ENCODE measurements at places on chromosomes 11 and 22.

GRCh38 chr11:45959851-45960250, 37.4 kb downstream of the LARGE2 start:
- no peak for DNase-seq

- peak; percentile 73 for DNase-seq
These were observed 1.7 kb upstream of the RTN4RL2 start for GRCh38 chr11:57458410-57459163.

DNA sequence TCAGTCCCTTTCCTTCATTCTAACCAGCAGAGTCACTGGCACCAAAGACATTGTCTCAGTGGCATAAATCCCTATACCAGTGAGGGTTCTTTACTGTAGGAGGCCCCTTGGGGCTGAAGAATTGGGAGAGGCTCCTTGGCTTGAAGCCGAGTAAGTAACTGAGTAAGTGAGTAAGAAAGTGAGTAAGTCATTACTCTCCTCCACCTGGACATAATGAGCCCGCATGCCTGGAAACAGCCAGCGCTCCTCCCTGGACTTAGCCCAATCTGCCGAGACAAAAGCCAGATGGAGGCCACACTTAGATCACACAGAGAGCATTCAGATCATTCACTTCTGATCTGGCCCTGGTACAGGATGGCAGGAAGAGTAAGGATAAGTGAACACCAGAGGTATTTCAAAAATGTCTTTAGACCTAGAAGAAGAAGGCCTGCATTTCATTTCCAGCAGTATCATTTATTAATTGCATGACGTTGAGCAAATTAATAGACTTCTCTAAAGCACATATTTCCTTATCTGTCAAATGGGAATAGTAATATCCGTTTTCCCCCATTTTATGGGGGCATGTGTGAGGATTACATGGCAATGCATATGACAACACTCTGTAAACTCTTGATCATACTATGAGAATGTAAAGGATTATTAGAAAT, 8.2 kb upstream of the MICAL3 start:
- no peak for DNase-seq

DNA sequence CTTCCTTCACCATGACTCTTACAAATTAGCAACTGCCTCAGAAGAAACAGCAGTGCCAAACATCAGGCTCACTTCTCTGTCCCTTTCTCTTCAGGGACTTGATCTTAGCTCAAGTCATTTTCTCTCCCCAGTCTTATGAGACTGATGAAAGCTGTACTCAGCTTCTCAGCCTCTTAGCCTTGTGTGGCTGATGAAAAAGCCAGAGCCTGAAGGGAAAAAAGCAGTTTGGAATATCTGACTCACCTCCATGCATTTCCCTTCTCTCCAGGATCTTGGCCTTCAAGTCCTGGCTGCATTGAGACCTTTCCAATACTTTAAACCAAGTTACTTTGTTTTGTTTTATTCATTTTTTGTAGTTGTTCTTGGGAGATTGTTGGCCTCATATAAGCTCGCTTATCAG, 195.9 kb downstream of the SPON1 start:
- DNase-seq: no peak

DNA sequence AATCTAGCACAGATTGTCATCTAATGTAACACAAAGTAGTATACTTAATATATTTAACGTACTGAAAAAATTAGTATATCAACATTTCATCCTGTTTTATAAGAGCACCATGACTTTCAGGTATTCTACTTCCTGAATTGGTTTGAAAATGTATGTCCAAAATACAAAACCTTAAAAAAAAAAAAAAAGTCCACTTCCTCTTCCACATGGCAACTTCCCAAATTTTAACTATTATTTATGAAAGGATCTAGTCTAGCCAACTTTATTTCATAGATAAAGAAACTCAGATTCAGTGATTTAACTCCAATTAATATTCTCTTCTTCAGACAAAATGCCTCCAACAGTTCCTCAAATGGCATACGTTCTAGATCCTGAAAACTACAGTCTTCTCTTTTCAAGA, 44.0 kb downstream of the PIK3C2A start:
- DNase-seq: no peak

DNA sequence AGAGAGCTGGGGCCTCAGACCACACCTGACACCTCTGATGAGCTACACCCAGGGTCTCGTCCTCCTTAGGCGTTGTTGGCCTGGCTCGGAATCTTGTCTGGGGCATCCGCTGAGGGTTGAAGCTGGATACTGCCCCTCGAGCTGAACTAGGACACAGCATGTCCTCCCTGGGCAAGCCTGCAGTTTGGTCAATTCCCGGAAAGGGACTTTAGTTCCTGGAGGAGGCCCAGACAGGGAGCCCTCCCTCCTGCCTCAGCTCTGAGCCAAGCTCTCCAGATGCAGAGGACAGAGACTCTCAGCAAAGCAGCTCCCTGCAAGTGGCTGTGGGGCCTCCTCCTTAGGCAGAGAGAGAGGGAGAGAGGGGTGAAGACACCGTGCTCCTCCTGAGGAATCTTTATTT, 4.9 kb downstream of the APOL3 start:
- no peak for DNase-seq

GRCh38 chr22:29654420-29654819, 51.0 kb downstream of the NF2 start:
- no peak for DNase-seq

- DNase-seq: no peak
These were observed 10.0 kb upstream of the CCDC83 start for GRCh38 chr11:85845124-85845631.

DNA sequence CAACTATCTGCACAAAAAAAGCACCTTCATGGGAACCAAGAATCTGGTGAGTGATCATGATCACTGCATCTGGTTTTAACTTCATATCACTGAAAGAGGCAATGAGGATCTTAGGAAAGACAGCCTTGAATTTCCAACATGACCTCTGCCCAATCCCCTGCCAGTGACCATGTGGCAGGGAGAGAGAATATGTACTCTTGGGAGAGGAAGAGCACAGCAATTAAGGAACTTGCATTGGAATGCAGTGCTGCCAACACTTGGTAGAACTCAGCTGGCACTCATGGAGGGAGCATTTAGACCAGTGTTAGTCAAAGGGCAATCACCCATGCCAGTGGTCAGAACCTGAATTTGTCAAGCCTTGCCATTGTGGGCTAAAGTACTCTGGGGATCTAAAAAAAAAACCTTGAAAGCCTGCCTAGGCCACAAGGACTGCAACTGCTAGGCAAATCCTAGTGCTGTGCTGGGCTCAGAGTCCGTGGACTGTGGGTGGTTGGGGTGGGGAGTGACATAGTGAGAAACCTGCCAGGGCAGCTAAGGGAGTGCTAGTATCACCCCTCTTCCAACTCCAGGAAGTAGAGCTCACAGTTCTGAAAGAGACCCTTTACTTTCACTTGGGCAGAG, 23.1 kb downstream of the JRKL start:
- DNase-seq: no peak

DNA sequence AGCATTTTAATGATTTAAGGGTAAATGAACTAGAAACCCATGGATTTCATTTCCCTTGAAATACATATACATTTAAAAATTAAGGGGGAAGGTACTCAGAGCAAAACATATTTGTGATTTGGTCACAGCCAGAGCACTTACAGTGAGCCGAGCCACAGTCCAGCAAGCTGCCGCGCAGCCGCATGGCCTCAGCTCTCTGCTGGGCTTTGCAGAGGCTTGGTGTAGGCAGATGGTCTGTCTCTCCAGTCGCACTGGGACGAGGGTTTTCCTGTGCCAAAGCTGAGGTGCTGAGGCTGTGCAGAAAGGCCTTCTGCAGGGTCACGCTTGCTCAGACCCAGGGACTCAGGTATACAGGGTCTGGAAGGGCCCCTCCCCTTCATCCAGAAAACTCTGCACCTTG, 367.3 kb downstream of the OPCML start:
- no peak for DNase-seq

DNA sequence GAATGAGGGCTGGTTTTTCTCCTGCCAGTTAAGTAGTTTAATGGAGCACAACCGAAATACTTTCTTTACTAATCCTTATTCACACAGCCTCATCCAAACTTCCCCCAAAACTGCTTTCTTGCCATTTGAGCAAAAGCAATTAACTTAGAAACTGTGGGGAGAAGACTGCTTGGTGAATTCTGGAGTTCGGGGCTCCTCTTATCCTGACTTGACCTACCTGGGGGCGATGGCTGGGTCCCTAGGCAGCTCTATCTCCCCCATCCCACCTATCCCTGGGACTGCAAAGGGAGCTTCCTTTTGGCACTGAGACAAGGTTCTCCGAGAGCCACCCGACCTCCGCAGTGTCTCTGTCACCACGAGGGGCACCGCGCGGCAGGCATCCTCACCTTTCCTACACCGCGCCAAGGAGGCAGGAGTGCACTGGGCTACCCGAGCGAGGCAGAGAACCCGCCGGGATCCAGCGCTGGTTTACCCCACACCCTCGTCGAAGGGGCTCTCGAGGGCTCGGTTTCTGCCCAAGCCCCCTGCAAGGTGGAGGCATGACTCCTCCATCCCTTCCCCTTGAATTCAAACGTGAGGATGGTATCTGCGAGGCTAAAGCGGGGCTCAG, 759 bp downstream of the DESI1 start:
- no peak for DNase-seq

DNA sequence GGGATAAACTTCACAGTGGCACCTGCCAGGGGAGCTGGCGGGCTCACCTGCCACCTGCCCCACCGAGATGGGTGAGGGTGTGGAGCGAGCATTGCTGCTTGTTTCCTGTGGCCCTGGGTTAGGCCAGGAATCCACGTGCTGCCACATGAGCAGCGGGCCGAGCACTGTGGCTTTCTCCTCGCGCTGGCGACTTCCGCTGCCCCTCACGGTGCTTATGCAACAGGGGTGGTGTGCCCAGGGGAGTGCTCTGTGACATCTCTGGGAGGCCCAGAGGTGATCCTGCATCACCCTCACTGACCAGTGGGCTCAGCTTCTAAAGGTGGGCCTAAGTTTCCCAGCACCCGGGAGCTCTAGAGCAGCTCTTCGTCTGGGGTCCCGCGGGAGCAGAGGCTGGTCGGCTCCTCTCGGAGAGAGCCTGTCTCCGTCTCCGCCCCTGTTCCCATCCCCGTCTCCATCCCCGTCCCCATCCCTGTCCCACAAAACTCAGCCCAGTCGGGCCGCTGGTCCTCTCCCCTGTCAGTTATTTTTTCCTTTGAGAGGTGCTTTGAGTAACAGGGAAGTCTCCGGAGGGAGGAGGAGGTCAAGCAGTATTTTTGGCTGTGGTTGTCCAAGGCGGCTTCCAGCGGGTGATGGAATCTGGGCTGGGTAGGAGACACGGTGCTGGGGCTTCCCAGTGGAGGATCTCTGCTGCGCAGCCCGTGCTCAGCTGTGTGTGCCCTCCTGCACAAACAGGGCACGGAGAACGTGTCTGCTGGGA, 42.5 kb downstream of the AP2A2 start:
- DNase-seq: no peak

DNA sequence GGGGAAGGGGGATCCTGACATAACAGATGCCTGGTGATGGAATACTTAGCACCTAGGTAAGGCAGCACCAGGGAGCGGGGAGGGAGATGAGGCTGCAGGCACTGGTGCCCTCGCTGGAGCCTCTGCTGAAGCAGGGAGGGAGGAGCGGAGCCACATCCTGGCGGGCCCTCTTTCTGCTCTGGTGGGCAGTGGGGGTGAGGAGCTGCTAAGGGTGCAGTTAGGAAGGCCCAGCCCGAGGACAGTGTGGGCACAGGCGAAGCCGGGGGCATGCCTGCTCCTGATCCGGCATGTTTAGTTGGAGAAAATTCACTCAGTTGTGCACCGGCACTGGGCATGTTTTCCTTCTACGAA, 83.9 kb downstream of the MED15 start:
- no peak for DNase-seq

- DNase-seq: no peak
These were observed 804.3 kb downstream of the OPCML start for GRCh38 chr11:132728026-132728425.

- DNase-seq: no peak
These were observed 321.6 kb downstream of the GRM5 start for GRCh38 chr11:88744140-88744539.

GRCh38 chr11:58592760-58593472, 14.1 kb downstream of the ZFP91 start:
- no peak for DNase-seq

DNA sequence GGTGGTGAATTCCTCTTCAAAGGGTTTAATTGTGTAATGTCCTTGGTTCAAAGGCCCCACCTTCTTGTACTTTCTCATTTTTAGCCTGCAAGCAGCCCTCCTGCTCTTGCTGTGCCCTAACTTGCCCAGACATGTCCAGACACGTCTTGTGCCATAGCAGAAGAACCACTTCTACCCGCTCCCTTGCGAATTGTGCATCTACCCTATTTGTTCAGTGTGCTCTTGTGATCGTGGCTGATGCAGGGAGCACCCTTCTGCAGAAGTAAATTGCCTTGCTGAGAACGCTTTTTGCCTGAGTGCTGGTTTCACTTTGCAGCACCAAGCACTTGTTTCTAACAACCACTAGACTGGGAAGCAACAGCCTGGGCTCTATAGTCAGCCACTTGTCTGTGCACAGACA, 249.4 kb downstream of the SBF2 start:
- DNase-seq: no peak

GRCh38 chr11:14336507-14337503, 22.2 kb downstream of the RRAS2 start:
- no peak for DNase-seq

Data from activated T-cell treated with anti-CD3 and anti-CD28 coated beads for 4 hours (primary cell).